Activated T-cell treated with anti-CD3 and anti-CD28 coated beads, Interleukin-2, amount 50 U/mL, for 24 hours (primary cell): ENCODE measurements at places on chromosomes 5 and 9.

- DNase-seq, result no peak
Observed at GRCh38 chr5:132807163-132807838, 5.8 kb upstream of the SOWAHA start.

DNA sequence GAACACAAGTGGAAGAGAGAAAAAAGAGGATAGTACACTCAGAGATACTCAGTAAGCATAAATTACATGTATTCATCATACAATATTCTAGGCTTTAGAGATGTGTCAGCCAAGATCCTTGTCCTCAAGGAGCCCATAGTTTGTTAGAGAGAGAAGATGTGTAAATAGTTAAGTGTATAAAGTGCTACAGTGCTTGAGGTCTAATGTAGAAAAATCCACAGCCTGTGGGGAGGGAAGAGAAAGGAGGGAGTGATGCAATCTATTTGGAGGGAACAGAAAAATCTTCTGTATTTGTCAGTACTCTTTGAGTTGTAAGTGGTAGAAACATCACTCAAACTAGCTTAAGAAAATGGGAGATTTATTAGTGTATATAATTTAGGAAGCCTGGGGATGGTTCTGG is 81.9 kb downstream of the PALM2AKAP2 start:
- no peak for DNase-seq

DNA sequence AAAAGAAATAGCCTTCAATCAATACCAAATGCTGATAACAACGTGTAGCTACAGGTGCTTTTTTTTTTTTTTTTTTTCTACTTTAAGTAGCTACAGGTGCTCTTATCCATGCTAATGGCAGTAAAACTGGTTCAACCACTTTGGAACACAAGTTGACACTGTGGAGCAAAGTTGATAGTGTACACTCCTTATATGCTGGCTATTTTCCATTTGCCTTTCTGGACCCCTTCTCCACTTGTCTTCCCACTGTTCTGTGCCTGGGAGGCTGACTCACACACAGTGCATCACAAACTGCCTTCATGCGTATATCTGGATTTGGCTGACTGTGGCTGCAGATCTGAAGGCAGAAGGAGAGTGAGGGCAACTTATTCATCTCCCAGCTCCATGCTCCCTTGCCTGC is 247.9 kb downstream of the MSX2 start:
- no peak for DNase-seq

DNA sequence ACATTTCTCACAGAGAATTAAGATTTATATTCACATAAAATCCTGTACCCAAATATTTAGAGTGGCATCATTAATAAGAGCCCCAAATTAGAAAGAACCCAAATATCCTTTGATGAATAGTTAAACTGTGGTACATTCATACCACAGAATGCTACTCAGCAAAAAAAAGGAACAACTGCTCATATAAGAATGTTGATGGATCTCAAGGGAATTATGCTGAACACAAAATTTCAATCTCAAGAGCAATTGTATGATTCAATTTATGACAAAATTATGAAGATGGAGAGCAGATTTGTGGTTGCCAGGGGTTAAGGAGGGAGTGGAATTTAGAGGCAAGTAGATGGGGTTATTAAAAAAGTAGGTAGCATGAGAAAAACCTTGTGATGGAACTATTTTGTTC is 4.5 kb upstream of the PAIP1 start:
- DNase-seq, result no peak

GRCh38 chr9:89869793-89870580 is 265.2 kb downstream of the GADD45G start:
- DNase-seq, result peak; percentile 13

GRCh38 chr9:109335929-109336328 is 15.1 kb upstream of the EPB41L4B start:
- DNase-seq, result no peak

DNA sequence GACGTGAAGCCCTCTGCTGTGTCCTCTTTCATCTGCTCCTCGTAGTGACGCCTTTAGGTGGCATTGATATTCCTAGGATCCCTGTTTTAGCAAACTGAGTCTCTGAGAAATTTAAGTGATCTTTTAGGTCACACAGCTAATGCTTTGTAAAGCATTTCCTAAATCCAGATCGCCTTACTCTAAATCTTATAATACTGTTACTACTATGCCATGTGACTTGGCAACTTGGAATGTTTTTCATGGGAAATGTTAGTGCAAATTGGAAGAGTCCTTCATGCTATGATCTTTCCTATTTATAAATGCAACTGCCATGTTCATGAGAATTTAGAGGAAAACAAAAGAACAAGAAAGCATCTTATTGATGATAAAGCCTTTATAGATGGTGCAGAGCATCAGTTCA is 212.2 kb downstream of the TRIO start:
- DNase-seq, result no peak

GRCh38 chr9:4124266-4124665 is 175.6 kb downstream of the GLIS3 start:
- no peak for DNase-seq

GRCh38 chr5:149724884-149725283 is 5.2 kb upstream of the PPARGC1B start:
- DNase-seq, result no peak

DNA sequence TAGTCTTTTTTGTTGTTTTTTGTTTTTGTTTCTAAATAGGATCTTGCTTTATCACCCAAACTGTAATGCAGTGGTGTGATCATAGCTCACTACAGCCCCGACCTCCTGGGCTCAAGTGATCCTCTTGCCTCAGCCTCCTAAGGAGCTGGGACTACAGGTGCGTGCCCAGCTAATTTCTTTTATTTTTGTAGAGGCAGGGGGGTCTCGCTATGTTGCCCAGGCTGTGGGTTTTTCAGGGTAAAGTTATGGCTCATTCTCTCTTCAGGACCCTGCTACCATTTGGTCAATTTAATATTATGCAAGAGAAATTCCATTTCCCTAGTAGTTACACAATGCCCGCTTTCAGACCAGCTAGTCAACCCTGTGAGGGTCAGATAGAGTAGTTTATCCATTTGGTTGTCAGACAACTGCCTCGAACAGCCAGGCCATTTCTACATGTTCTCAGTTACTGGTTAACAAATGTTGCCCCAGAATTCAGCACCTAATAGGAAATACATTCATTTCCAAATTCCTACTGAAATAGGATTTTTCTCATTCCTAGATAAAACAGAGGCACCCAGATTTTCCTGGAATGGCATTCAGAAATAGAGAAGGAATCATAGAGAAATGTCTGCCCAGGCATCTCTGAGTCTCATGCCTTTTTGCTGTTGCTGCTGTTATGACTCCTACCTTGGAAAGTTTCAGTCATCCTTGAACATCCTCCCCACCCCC is 6.4 kb upstream of the GLIS3 start:
- no peak for DNase-seq

GRCh38 chr5:16456103-16456832 is 9.3 kb downstream of the ZNF622 start:
- DNase-seq, result no peak

DNA sequence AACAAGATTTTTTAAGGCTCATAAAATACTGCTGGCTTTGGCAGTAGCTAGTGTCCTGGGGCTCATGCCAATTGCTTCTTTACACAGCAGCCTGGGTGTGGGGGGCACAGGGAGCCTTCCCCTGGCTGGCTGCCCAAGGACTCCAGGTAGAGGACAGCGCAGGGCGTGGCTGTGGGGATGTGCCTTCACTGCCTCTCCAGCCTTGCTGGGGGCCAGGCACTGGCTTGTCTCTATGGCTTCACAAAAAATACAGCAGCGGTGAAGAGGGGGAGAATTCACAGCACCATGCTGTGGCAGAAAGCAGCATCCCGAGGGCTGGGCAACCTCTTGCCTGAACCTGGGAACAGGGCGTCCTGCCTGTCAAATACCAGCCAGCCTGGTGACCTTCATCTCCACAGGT is 57.4 kb downstream of the DAP start:
- no peak for DNase-seq

- no peak for DNase-seq
Observed at GRCh38 chr9:123368536-123369153, 12.6 kb downstream of the CRB2 start.

DNA sequence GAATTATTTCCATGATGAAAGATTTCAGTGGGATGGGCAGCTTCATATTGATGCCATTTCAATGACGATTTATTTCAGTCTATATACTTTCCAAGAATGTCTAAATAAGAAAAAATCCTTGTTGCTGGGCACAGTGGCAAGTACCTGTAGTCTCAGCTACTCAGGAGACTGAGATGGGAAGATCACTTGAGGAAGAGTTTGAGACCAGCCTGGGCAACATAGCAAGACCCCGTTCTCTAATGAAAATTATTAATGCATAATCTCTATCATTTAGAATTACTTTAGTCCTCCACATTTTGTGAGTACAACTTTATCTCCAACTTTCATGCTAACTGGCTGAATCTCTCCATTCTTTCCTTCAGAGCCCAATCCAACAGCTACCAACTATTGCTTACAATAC is 52.5 kb downstream of the PTBP3 start:
- DNase-seq, result no peak

DNA sequence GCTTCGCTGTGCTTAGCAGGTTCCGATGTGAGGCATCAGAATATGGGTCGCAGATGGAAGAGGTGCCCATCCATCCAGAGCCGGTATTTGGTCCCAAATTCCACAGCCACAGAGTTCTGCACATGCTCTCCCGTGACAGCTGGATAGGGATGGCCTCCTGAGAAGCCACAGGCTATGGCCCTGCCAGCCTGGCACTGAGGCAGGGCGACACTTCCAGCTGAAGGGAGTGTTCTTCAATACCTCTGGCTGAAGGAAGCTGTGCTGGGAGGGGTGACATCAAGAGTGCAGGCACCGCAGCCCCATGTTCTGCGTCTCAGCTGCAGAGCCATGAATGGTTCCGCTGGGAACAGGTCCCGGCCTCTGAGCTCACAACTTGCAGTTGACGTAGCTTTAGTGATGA is 83.4 kb upstream of the SIMC1 start:
- no peak for DNase-seq

DNA sequence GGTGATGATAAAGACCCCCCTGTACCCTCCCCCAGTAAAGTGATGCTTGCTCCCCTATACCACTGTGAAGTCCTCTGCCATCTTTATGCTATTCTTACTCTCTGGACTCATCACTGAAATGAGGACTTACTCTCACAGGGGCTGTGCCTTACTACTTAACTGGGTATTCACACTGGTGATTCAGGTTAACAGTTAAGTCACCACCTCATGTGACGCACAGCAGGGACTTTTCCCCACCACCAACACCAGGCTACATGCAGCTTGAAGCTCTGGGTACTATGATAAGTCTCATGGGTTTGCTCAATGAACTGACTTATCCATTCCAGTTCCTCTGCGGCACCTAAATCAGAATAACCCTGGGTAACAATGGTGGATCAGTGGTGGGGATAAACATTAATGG is 163.7 kb downstream of the ELAVL2 start:
- DNase-seq, result no peak

GRCh38 chr5:157359356-157360055 is 93.6 kb downstream of the CYFIP2 start:
- no peak for DNase-seq

GRCh38 chr5:144598451-144599068 is 427.9 kb downstream of the KCTD16 start:
- DNase-seq, result no peak

DNA sequence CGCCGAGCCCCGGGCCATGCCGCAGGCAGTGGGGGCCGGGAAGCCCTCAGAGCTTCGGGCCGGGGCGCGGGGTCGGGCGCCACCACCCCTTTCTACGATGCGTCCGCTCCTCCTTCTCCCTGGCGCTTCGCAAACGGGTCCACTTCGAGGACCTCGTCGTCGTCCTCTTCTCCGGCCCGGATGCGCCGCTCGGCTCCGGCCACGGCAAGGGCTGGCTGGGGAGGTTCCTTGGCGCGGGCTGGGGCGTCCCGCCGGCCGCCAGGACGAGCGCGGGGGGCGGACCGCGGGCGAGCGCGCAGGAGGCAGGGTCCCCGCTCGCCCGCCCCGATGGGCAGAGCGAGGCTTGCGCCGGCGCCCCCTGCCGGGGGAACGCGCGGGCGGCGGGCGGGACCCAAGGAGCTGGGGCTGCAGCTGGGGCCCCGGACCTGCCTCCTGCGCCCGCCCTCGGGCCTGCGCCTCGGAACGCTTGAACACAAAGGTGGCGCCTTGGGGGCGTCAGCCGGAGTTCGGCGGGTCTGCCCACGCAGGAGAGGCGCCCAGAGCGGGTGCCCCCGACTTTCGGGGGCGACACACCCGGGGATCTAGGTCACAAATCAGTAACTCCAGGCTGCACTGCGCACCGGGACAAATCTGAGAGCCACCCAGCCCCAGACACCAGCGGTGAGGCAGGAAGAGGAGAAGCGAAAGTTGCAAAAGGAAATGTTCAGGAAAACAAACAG is at the start of gene ROR2:
TSS of gene ROR2 (minus strand) at position 283 of the 719 bp plus-strand sequence.
- DNase-seq, result peak; percentile 73

DNA sequence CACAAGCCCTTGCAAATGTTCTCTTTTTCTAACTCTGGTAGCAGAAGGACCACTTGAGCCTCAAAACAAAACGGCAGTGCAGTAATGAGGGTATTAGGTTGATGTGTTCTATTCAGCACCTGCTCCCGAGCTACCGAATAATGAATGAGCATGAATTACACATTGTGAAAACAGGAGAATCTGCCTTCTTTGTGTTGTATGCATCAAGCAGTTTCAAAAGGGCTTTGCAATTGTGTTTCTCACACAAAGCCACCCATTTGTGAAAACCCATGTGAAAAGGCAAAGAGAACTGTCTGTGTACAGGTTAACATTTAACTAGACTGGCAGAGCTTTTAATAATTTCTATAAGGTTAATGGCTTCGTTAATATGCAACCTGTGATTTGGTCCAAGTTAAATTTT is 97.8 kb downstream of the STK32A start:
- no peak for DNase-seq

- DNase-seq, result no peak
Observed at GRCh38 chr5:32222723-32223470, 48.8 kb upstream of the GOLPH3 start.

GRCh38 chr5:168749391-168750100 is 170.4 kb upstream of the PANK3 start:
- no peak for DNase-seq

- no peak for DNase-seq
Observed at GRCh38 chr9:115237385-115237998, 119.5 kb upstream of the TNC start.

DNA sequence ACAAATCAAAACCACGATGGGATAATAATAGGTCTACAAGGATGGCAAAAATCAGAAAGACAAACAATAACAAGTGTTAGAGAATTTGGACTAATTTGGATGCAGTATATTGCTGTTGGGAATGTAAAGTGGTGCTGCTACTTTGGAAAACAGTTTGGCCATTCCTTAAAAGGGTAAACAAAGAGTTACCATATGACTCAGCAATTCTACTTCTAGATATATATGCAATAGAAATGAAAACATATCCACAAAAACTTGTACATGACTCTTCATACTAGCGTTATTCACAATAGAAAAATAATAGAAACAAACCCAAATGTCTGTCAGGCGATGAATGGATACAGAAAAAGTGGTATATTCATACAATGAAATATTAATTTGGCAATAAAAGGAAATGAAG is 58.3 kb downstream of the JAK2 start:
- DNase-seq, result no peak

- DNase-seq, result peak; percentile 62
Observed at GRCh38 chr5:18393565-18394442, 759.5 kb downstream of the TAF11L14 start.

- DNase-seq, result no peak
Observed at GRCh38 chr9:124038239-124038638, 26.7 kb downstream of the LHX2 start.
